ENCODE measurements at places on chromosomes 11 and 22.
A peak's percentile ranks its signal among the peaks of the same experiment; 100 is the strongest.

DNA sequence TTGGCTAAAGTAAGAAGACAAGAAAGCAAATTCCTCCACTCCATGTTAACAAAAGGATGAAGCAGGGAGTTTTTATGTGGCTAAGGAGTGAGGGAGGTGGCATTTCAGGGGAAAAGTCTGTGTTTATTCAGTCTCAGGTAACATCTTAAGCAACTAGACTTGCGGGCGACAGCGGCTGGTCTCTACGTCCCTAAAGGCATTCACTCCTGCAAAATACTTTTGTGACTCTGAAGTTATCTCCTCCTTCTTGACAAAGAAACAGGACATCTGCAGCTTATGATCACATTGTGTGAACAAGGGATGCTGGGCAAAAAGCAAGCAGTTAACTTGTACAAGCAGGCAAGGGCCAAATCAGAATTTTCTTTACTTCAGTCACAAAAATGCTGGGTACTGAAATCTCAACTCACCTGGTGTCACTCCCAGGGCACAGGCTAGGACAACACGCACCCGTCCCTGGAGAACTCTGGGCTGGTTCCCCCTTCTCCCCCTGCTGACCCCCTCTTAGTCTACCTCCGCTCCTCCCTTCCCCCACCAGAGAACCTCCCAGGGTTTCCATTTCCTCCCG, 38.3 kb downstream of the IGLL5 start:
- no peak for DNase-seq

DNA sequence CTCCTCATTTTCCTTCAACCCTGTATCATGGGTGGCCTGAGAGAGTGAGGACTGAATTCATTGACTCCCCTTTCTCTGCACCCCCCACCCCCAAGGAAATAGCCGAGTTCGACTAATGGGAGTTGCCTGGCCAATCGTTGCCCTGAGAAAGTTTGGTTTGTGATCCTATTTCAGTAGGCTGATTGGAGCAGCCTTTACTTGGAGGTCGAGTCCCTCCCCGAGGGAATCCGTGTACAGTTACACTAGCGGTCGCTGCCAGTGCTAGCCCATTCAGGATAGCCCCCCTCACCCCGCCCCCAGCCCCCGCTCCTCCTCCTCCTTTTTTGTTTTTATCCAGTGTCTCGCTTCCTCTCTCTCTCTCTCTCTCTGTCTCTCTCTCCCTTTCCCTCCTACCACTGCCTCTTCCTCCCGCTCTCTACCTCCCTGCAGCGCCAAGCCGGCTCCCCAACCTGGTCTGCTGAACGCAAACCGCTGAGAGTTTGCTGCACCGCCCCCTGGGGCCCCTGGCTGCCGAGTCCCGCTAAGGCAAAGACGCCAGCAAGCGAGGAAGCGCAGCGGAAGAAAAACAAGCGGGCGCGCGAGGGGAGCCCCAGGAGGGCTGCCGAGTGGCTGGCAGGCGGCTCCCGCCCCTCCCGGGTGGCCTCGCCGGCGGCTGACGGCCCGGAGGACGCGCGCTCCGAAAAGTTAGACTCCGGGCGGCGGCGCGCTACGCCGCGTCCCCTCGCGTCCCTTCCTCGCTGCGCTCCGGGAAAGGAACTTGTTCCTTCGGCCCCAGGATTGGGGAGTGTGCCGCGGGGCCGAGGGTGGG, at the start of gene GRAMD1B:
Gene GRAMD1B (plus strand): TSS at position 357 of the 808 bp plus-strand sequence. CDS start 524 bp downstream, outside the sequence.
- no peak for DNase-seq

DNA sequence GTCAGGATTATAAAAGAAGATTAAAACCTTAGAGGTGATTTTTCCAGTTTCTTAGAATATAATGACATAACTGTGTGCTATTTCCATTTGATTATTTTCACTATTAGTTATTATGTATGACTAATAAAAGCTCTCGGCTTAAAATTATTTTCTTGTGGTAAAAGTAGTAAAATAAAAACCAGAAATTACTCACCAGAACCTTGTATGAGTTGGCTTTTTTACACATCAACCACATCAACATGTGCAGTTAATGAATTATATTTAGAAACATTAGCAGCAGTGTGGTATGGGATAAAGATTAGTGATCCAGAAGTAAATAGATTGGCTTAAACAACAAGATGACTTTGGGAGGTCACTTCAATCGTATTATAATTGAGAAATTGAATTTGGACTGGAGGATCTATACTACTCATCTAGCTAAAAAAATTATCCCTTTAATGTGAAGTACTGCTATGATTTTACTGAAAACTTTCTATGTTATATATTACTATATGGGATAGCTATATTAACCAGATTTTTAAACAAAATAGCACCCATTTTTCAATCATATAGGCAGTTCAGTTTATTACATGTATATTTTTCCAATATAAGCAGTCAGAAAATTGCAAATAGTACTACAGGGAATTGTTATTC, 2.8 kb upstream of the BCO2 start:
- DNase-seq: no peak

- no peak for DNase-seq
Observed at GRCh38 chr22:47294576-47294975, 532.1 kb downstream of the TBC1D22A start.

DNA sequence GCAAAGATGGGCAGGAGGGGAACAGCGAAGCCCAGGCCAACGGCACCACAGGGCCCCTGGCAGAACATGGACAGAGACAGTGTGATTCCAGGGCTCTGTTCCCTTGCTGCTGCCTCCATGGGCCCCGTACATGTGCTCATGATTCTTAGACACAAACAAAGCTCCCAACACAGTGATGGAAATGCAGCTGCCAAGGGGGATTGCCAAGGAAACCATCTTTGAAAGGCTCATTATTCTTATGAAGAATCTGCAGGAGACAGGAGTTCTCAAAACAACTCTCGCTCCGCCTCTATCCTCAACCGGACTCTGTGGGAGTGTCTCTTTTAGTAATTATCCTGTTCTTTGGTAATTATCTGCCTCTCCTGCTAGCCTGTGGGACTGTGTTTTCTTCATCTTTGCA, 32.2 kb downstream of the SERPINH1 start:
- DNase-seq: no peak

DNA sequence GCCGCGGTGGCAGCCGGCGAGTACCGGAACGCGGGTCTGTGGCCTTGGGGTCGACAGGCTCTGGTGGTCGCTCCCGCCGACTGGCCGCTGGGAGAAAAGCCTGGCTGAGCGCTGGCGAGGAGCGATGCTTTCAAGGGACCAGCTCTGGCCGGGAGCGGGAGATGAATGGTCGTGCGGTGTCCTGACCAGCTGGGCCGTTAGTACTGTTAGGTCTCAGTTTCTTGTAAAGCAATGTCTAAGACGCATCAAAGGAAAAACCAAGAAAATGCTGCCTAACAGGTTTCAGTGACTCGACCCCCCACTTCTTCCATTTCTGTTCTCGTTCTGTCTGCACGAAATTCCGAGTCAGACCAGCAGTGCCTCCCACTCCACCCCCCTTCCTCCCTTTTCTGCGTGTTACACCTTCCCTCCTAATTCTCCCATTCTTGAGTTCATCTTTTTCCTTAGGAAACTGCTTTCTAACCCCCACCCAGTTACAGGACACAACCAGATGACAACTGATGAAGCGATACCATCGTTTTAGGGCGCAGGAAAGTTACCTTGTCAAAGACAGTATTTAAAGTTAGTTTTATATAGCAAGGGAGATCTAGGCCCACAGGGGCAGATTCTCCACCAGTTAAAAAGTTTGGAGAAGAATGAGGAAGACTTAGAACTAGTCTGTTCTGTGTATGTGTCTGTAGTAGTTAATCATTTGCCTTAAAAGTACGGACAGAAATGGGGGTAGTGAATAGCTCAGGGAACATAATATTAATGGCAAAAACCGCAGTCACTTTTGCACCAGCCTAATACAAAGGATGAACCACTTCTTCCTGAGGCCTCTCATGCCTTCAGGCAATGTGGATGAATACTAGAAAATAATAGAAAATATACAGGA, 1.0 kb downstream of the CUL5 start:
- DNase-seq: no peak

GRCh38 chr11:93525601-93526345, 17.4 kb downstream of the SMCO4 start:
- no peak for DNase-seq

DNA sequence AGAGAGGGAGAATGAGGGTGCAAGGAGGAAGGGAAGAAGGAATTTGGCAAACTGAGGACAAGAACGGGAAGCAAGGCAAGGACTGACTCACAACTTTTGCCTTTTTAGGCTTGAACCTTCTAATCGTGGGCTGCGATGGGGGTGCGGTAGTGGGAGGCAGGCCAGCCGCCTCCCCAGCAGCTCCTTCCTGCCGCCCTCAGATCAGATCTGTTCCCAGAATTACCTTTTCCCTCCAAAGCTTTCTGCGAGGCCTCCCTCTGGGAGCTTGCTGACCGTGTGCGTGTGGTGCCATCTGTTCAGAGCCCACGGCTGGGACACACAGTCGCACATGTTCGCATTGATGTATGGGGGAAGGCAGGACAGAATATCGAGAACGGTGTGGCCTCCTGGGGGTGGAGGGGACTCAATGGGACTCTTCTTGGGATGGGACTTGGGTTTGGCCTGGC, 86.9 kb upstream of the PARVA start:
- no peak for DNase-seq

DNA sequence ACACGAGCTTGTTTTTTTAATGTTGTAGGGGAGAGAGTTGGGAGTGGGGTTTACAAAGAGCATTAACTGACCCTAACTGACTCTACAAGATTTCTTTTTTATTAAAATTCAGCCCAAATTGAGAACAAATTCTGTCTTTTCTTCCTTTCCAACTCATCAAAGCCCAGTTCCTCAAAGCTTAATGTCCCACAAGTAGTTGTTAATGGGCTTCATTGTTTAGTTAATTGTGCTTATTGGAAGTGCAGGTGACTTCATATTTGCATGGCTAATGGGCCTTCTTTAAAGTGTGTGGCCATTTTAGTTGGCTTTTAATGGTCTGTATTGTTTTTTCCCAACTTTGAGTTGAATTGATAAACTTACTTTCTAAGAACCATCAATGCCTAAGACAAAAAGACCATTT, 39.8 kb downstream of the MPPED2 start:
- DNase-seq: no peak

DNA sequence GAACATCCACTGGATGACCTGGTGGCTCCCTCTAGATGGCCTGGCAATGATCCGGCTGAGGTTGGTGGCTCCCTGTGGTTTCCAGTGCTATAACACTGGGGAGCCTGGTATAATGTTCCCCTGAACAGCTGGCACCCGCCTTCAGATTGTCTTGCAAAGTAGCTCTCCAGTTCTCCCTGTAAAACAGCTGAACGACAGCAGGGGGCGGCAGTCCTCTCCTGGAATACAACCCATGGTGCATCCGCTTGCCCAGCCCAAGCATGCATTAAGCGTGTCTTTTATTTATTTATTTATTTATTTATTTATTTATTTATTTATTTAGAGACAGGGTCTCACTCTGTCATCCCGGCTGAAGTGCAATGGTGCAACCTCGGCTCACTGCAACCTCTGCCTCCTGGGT, 258.9 kb downstream of the BUD13 start:
- DNase-seq: peak; percentile 4

- DNase-seq: peak; percentile 18
Observed at GRCh38 chr22:29987137-29987536, 93.1 kb upstream of the HORMAD2 start.

- no peak for DNase-seq
Observed at GRCh38 chr11:27452147-27452546, 20.4 kb downstream of the LGR4 start.

DNA sequence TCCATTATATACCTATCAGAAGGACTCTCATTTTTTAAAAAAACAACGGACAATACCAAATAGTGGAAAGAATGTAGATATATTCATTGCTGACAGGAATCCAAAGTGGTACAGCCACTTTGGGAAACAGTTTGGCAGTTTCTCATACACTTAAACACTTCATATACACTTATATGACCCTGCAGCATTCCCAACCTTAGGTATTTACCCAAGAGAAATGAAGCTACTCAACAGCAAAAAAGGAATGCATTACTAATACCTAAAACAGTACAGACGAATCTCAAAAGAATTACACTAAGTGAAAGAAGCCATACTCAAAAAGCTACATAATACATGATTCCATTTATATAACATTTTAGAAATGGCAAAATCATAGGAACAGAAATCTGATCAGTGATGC, 51.5 kb downstream of the RBFOX2 start:
- DNase-seq: no peak

- DNase-seq: no peak
Observed at GRCh38 chr11:106276126-106276525, 198.7 kb downstream of the AASDHPPT start.

- DNase-seq: no peak
Observed at GRCh38 chr11:1766719-1767398, 3.1 kb upstream of the CTSD start.

DNA sequence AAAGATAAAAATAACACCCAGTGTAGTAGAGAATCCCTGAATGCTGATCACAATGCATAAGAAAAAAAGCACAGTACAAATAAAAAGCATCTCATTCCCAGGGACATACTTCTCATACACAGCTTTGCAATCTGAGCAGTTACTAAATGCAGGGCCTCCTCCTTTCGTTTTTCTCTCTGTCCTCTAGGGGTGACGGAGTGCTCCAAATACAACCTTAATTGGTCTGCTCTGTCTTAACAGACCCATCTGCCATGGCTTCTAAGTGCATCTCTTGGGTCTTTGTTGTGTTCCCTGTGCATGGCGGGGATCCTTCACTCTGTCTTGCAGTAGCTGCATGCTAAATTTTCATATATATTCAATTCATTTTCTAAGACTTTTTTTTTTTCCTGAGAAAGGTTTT, 1114.2 kb upstream of the RAG2 start:
- DNase-seq: no peak

GRCh38 chr11:70174547-70175235, 28.4 kb upstream of the FADD start:
- DNase-seq: no peak

- DNase-seq: no peak
Observed at GRCh38 chr22:39894554-39895092, 1.1 kb upstream of the ENTHD1 start.

DNA sequence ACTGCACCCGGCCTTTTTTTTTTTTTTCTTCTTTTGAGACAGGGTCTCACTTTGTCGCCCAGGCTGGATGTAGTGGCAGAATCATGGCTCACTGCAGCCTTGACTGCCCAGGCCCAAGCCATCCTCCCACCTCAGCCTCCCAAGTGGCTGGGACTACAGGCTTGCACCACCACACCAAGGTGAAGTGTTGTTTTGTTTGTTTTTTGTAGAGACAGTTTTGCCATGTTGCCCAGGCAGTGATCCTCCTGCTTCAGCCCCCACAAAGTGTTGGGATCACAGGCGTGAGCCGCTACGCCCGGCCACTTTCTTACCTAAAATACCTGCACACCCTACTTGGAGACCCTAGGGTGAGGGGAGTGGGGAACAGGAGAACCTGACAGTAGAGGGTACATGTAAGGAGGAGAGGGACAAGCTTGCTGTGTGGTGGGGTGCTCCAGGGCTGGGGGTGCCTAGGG, 4.5 kb upstream of the AIFM3 start:
- no peak for DNase-seq

DNA sequence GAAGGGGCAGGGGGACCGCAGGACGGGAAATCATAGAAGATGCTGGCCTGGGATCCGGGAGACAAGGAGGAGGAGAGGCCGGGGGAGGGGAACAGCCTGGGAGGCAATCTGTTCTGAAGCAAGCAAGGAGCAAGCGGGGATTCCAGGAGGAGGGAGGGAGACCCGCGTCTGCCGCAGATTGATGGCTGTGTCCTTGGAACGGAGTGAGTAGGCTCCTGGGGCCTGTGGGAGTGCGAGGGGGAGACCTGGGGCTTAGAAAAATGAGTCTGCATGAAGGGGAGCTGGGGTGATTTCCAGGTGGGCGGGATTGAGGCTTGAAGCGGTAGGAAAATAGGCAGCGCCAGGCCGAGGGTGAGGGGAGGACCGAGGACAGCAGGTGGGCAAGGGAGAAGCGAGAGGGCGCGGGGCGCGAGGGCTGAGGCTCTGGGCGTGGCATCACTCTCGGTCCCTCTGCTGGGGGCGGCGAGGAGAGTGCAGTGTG, 1.6 kb upstream of the LRRC55 start:
- DNase-seq: no peak
